ENCODE measurements at places on chromosomes 2 and 18. TPM values are rescaled to one million over a fixed set of nuclear protein-coding genes. Genes with fewer than 3 reads are reported as not detected.
A peak's percentile ranks its signal among the peaks of the same experiment; 100 is the strongest.

DNA sequence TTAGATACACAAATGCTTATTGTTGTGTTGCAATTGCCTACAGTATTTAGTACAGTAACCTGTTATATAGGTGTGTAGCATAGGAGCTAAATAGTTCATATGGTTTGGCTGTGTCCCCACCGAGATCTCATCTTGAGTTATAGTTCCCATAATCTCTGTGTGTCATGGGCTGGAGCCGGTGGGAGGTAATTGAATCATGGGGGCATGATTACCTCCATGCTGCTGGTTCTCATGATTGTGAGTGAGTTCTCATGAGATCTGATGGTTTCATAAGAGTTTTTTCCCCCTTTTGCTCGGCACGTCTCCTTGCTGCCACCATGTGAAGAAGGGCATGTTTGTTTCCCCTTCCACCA is 190.5 kb upstream of the SESTD1 start:
- no peak for DNase-seq

DNA sequence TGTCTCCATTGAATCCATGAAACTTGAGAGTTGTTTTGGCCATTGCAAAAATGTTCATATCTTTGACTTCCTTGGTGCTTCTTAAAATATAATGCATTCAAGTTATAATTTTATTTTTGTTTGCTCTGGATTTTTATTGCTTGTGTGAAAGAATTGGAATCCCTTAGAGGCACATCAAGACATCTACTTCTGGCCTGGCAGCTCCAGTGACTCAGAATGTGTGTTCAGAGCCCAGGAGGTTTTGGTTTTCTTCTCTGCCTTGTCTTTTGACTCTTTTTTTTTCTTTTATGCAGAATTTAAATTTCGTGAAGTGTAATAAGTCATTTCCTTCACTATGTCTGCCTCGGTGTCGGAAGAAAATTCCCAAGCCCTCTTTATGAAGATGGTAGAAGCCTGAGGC is 180.2 kb downstream of the LTBP1 start:
- peak; percentile 84 for DNase-seq

- no peak for DNase-seq
Observed at GRCh38 chr2:67707896-67708295, 310.8 kb downstream of the ETAA1 start.

DNA sequence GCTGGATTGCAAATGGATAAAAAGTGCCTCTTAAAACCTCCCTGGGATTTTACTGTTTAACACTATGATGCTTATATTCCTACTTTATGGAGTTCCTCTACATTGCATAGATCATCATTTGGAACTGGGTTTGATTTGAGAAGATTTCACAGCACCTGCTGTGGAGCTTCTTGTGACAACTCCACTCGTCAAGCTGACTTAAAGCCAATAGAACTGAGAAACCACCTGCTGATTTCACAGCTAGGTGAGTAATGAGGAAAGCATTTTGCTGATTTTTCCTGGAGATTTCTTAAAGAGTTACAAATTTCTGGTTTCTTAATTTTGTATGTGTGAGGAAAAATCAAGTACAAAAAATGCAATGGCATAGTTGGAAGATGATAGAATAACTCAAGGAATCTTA is 739.1 kb upstream of the LRRTM1 start:
- peak; percentile 5 for DNase-seq

DNA sequence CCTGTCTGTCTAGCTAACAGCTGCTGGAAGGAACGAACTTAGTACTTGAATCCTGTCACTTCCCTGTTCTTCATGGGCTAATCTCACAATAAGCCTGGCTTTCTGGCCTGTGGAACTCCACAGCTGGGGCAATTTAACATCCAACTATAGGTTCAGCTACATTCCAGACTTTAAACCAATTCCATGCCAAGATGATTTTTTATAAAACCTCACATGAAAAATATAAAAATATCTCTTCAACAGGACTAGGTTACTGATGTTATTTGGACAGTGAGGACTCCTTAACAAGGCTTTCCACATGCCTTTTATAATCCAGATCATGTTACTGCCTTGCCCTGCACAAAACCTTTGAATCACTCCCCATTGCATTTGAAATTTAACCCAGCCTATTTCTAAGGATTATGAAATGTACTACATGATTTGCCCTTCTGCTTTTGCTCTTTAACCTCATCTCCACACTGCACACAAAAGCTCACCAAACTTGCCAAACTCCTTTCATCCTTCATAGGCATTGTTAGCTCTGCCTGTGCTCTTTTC is 863.2 kb upstream of the CHAC2 start:
- DNase-seq: peak; percentile 75

DNA sequence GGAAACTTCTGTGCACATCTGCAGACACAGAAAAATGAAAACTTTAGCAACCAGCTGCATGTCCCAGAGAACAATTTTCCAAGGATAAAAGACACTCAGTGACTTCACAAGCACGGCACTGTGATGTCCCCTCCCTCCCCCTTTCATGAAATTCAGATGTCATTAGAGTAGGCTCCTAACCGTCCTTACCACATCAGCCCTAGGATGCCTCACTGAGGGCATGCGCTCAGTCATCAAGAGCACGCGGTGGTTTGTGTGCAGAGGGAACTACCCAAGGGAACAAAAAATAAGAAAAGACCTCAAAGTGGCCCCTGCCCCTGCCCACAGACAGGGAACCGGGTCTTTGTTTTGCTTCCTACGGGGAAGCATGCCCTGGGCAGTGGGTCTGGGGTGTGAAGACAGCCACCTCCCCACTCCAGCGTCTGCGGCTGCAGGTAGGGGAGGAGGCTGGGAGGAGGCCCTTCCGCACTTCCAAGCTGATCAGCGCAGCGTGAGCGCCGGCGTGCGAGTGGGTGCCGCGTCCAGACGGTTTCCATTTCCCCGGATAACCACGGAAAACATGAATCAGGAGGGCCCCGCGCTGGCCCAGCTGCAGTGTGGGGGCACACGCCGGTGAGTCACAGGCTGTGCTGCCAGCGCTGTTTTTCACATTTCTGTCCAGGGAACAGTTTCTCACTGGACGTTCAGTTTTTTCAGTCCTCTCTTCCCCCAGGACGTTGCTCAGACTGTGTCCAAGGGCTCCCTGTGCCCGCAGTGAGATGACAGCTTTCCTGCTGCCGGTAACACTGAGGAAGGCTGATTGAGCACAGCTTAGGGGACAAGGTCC is 70.6 kb downstream of the COPS8 start:
- DNase-seq: peak; percentile 83

GRCh38 chr2:222433332-222434173 is 9.2 kb downstream of the SGPP2 start:
- no peak for DNase-seq

- DNase-seq: no peak
Observed at GRCh38 chr2:58686776-58687175, 445.7 kb upstream of the FANCL start.

GRCh38 chr2:62455957-62456692 is 49.9 kb downstream of the TMEM17 start:
- no peak for DNase-seq

DNA sequence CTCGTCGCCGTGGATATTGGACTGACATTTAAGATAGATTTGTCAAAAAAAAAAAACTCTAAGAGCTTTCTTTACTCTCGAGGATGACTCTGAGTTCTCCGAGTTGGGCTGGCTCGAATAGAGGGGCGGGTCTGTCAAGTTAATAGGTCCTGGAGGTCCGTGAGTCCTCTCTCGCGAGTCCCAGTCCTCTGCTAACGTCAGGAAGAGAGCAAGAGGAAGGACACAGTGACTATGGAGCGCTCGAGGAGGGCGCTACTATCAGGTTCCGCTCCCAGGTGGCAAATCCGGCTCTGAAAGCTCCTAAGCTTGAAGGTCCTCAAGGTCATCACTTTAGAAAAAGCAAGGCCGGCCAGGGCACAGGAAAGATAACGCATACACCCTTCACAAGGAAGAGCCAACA is 404 bp upstream of the AKAIN1 start:
- DNase-seq: peak; percentile 0

- DNase-seq: peak; percentile 19
Observed at GRCh38 chr2:39541011-39541930, 104.2 kb upstream of the MAP4K3 start.

DNA sequence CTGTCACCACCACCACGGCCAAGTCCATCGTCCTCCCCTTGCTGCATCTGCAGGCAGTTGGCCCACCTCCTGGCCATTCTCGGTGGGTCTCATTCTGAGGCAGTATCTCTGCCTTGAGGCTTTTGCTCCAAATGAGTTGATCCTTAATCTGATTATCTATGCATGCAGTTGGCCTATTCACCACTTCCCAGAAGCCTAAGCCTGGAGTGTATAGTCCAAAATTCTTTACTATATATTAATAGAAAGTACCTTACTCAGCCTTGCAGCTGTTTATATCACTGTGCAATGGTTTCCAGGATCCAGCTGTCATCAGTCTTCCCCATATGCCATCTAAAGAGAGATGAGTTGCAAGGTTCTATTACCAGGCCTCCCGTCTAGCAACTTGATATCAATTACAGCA is 292.4 kb downstream of the SS18 start:
- DNase-seq: peak; percentile 79

FLACC1 gene
- 1.7 TPM for polyA plus RNA-seq

PDE11A gene
- 0.52 TPM for polyA plus RNA-seq

UGT1A4 gene
- not detected for polyA plus RNA-seq

SPP2 gene
- not detected for polyA plus RNA-seq

AKAIN1 gene
- polyA plus RNA-seq: 0.49 TPM

NOL4 gene
- polyA plus RNA-seq: 0.36 TPM

RNF144A gene
- polyA plus RNA-seq: 20.5 TPM

TMEM182 gene
- 111 TPM for polyA plus RNA-seq

AGPS gene
- polyA plus RNA-seq: 25.8 TPM

Data from muscle of leg (tissue), 16 donors.